ENCODE measurements at places on chromosomes 1 and 21.

DNA sequence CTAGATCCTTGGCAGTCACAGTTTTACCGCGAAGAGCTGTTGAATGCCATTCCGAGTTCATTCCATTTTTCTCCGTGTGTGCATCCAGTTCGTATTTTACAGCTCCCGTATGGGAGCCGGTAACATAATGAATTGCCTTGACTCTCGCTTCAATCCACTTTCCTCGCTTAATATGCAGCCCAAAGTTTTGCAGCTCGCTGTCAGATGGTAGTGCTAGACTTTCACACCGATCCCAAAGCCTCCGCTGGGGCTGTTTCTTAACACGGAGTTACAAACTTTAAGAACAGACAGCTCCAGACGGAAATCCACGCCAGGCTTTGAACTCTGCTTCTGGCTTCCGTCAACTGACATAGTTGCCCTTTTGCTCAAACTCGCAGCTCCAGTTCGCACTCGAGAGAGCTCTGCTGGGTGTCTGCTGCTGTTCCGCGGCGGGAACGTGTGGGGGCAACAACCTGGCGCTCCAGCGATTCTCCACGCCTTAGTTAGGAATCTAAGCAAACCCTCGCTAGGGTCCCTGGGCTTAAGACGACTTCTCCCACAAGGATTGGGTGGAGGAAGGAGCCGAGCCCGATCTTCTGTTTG lies 3.5 kb upstream of the ARID1A start:
- peak; percentile 94 for DNase-seq

GRCh38 chr1:61523229-61523628 lies 201.7 kb downstream of the TM2D1 start:
- no peak for DNase-seq

GRCh38 chr1:27527890-27528817 lies 38.2 kb upstream of the WASF2 start:
- no peak for DNase-seq

DNA sequence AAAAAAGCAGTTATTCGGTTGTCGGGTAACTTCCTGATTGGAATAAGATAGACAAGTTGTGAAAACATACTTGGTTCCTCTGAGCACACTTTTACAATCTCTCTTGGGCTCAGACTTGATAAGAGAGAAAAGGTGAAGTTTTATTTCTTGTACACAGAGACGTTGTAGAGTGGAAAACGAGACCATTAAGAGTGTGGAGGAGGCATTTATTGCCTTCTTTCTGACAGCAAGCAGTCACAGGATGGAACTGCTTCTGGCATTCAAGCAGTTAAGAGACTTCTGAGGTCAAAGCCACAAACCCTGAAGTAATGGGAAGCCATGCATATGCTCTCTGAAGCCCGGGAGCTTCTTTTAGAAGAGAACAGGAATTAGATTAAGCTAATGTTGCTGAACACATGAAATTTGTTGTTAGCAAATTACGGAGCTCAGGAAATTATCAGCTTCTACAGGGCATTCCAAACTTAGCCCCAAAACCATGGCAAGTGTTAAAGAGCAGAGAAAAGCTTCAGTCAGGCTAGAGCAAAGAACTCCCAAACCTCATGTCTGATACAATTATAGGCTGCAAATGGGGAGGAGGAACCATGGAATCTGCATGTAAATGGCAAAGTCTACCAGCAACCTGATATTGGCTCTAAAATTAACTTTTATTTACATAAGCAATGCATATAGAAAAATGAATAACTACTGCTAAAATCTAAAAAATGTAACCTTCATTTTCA lies 26.0 kb downstream of the S1PR1 start:
- DNase-seq = no peak

DNA sequence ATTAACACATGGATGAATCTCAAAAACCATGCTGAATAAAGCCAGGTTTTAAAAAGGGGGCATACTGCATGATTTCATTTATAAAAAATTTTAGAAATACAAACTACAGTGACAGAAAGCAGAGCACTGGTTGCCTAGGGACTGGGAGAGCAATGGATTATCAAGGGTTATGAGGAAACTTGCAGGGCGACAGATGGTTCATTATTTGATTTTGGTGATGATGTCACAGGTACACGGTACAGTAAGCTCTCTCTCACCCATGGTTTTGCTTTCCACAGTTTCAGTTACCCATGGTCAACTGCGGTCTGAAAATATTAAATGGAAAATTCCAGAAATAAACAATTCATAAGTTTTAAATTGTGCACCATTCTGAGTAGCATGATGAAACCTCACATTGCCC lies 14.1 kb downstream of the VAMP4 start:
- DNase-seq = no peak

GRCh38 chr1:172870901-172871606 lies 179.7 kb downstream of the TNFSF18 start:
- DNase-seq = no peak

DNA sequence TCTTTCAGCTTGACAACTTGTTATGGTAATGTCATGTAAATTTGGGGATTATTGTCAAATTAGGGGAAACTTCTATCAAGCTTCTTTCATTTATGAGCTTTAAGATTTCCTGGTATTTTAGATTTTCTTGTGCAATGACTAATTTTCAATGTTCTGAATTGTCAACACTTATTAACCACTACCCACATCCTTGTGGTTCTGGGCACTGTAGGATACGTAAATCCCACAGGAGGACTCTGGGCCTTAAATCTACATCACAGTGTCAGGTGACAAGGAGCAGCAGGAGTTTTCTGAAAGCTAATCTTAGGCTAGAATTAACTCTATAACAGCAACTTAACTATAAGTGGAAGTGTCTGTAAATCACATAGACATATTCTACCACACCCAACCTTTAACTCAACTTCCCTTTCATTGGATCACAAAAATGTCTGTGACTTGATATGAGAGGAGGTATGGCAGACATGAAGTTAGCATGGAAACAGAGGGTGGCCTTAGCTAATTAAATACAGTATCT lies 397.7 kb downstream of the HLX start:
- no peak for DNase-seq

DNA sequence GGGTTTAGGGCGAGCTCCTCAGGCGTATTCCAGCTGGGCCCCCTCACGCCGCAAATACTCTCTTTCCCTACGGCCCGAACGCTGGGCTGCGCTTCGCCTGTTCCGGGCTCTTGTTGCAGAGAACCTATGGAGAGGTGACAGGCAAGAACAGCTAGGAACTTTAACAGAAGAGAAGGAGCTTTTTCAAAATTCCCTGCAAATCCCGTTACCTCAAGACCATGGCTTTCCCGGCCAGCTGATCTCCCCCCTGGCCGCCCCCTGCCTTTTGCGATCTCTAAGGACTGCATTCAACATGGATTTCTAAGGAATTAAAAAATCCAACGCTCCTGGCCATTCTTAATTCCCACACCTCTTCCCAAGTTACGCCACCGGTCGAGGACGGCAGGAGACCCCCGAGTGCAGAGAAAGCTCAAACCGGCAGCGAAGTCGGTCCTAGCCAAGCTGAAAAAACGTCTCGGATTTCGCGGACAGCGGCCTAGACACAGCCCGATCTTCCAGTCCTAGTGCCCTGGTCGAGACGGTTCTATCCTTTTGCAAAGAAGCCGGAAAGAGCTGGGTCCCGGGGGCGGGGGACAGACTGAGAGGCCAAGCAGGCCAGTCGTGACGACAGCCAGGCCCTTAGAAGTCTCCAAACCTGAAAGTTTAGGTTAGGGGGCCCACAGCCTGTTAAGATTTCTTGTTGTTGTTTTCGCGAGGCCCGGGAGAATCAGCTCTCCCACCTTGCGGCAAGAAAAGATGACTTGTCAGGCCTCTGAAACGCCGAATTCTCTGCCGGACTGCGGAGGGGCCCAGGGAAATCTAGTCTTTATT lies 1.1 kb upstream of the TBX15 start:
- DNase-seq = no peak

DNA sequence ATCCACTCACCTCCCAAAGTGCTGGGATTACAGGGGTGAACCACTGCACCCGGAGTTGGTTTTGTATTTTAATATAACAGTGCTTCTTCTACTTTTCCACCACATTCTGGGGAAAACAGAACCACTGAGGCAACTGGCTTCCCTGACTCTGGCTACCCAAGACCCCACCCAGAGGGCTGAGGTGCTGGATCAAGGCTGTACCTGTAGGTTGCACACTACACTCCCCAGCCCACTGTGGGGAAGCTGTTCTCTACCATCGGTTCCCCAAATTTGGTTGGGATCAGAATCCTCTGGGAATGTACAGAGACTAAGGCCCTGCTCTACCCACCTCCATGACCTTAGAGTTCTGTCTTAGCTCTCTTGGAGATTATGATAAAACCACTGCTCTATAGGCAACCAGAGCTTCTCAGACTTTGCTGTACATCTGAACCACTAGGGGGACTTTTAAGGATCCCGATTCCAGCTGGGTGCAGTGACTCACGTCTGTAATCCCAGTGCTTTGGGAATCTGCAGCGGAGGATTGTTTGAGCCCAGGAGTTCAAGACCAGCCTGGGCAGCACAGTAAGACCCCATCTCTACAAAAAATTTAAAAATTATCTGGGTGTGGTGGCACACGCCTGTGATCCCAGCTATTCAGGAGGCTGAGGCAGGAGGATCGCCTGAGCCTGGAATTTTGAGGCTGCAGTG lies 51.6 kb downstream of the GNG4 start:
- DNase-seq = peak; percentile 11

DNA sequence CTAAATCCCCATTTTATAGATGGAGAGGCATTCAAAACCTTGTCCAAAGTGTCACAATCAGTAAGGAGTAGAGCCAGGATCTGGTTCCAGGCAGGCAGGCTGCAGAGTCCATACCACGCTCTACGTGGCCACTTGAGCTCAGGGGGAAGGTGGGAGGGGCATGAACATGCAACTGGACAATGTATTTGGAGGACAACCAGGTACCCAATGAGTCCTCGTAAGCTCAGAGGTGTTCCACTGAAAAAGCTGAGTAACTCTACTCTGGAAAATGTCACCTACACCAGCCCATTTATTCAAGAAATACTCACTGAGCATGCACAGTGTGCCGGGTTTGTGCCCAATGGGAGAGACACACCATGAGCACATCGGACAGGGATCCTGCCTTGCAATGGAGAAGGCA lies 11.2 kb upstream of the GUCA2B start:
- no peak for DNase-seq

DNA sequence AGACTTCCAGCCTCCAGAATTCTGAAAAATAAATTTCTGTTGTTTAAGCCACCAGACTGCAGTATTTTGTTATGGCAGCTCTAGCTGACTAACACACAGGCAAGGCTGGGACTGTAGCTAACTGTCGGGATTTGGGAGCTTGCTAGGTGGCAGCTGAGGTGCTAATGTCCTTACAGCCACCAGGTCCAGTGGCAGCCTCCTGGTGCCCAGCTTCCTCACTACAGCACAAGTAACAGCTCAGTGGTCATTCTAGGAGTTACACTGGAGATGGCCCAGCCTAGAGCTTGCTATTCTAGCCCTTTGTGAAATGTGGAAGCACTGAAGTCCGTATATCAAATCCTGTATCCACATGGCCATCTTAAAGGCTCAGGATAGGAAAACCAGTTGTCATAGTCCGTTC lies 4.3 kb upstream of the C1orf115 start:
- no peak for DNase-seq

DNA sequence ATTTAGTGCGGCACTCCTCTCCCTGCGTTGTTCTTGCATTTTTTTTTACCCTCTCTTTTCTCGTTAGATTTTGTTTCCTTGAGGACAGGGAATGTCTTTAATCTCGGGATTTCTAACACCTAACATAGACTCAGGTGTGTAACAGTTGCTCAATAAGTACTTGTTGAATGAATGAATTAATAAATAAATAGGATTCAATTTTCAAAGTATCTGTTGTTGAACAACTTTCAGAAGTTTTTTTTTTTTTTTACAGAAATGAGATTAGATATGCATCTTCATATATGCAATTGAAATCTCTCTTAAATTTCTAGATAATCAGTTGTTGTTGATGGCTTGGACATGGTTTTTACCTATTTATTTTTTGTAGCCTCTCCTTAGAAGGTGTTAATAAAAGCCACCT lies 83.1 kb downstream of the ROR1 start:
- no peak for DNase-seq

GRCh38 chr1:201488830-201489589 lies 17.9 kb downstream of the CSRP1 start:
- DNase-seq = peak; percentile 66

DNA sequence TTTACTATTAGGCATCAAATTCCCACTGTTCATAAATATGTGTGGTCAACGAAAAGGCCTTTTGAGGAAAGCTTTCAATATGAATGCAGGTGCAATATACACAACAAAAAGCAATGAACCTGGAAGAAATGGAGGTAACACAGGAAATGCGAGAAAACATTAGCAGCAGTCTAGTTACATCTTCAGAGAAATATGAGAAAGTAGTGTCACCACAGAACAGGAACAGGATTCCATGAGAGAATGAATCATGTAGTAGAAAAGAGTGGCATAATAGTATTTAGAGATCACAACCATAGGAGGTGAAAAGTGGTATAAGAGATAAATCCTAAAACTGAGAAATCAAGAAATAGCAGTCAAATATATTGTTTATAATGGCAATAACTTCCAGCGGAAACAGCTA lies 103.7 kb downstream of the AK5 start:
- DNase-seq = no peak

DNA sequence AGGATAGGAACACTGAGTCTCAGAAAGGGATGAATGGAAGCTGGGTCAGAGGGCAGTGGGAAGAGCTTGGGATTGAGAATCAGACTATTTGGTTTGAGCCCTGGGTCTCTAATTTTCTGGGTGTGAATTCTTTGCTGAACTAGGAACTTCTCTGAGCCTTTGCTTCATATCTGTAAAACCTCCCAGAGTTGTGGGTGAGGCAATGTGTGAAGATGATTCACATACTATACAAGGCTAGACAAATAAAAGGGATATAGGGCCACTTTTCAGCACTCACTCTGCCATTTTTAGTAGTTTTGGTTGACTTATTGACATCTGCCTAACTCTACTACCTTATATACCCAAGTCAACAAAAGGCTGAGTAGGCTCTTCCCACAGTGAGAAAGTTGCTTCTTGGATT lies 77.7 kb upstream of the JUN start:
- no peak for DNase-seq

DNA sequence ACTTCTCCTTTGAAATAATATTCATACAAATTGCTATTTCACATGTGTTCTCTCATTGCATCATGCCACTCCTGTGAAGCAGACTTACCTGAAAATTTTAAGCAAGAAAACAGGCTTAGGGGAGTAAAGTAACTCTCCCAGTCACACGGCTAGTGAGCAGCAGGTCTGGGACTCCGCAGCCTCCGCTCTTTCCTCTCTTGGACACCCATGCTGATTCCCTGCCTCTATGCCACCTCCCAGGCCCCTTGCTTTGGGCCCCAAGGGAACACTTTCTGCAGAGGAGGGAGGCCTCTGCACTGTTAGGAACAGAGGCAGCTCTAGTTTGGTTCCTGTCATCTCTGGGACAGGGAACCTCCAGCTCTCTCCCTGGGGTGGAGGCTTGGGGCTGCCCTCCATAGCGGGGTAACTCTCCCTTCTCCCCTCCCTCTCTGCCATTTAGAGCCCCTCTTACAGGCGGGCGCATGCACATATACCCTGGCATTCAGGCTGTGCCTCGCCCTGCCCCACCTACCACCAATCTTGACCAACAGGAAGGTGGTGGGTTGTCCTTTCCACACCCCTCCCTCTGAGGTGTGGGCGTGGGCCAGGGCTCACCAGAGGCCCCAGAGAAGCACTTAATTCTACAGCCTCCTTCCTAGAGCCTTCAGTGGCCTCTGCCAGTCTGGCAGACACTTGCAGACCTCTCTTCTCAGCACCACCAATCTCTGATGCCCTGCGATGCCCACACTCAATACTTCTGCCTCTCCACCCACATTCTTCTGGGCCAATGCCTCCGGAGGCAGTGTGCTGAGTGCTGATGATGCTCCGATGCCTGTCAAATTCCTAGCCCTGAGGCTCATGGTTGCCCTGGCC lies at the start of gene RXFP4:
Gene RXFP4, plus strand, starts transcription at position 646 of the 852 bp plus-strand sequence. Its CDS starts 72 bp downstream, at position 718.
- no peak for DNase-seq

GRCh38 chr1:84363019-84363418 lies 35.3 kb upstream of the DNASE2B start:
- no peak for DNase-seq
